ENCODE measurements at places on chromosomes 4 and X.

- DNase-seq: no peak
Measured at GRCh38 chr4:5755679-5756078, 44.7 kb downstream of the EVC start.

GRCh38 chrX:136496186-136496763 is 1.1 kb upstream of the HTATSF1 start:
- DNase-seq: no peak

- DNase-seq: no peak
Measured at GRCh38 chr4:78880874-78881492, 58.3 kb downstream of the PAQR3 start.

- no peak for DNase-seq
Measured at GRCh38 chr4:6468376-6468775, 4.0 kb downstream of the PPP2R2C start.

- DNase-seq: no peak
Measured at GRCh38 chr4:180860089-180860720, 1383.0 kb upstream of the TENM3 start.

- no peak for DNase-seq
Measured at GRCh38 chr4:184748251-184748652, 14.4 kb upstream of the CENPU start.

DNA sequence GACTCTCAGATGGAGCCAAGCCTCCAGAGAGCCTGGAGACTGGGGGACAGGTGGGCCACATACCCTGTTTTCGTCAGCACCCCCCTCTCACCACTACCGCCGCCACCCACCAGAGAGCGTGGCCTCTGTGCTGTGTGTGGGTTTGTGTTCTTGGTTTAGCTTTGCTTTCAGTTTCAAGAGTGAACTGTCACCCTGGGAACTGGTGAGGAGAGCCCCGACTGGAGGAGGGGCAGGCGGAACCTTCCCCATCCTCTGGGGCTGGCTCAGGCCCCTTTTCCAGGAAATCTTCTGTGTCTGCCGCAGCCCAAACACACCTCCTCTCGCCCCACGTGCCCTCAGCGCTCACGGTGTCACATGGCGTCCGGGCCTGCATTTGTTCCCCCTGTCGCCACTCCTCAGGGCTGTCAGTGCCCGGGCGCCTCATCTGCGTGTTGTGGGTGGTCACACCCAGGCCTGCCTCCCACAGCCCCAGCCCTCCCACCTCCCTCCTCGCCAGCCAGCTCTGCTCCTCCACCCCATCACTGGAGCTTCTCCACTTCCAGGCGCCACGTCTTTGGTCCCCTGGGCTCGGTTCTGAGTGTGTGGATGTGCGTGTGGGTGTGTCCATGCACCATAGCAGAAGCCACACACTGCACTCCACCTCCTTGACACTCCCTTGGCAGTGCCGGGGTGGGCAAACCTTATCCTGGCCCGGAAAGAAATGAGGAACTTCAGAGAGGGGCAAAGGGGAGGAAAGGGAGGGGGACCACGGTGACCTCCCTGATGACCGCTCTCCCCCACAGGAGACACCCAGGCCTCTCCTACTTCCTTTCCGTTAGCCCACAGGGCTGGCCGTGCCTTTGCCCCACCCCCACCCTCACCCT is 27.8 kb downstream of the ELF4 start:
- peak; percentile 44 for DNase-seq

DNA sequence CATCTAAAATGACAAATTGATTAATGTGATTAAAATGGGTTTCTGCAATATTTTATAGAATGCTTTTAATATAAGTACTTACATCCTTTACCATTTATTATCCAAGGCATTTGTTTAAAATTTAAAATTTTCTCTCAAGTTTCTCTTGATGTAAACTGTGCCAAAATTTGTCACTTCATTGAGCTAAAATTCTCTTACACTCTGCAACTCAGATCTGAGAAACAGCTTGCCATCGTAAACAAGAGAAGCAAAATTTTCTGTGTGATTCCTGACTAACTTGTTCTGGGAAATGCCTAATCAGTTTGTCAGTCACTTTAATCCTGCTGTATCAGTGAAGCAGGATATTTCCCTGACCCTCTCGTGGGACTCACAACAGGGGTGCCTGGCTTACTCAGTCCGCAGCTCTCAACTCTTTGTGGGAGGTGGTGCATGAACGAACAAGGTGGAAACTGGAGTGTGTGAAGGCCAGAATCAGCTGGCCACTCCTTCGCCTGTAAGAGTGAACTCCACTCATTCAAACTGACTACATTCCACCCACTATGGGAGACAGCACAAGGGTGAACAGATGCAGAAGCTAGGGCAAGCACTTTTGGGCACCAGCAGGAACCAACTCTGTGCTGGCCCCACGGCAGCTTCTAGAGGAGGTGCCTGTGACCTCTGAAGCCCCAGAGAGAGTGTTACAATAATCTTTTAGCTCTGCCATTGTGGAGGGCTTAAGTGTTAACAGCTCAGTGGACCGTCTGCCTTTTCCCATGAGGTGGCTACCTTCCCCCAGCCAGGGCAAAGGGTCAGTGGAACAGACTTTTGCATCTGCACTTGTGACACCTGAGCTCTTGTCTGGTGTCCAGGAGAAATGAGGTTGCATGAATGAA is 349.4 kb downstream of the FAT4 start:
- no peak for DNase-seq

DNA sequence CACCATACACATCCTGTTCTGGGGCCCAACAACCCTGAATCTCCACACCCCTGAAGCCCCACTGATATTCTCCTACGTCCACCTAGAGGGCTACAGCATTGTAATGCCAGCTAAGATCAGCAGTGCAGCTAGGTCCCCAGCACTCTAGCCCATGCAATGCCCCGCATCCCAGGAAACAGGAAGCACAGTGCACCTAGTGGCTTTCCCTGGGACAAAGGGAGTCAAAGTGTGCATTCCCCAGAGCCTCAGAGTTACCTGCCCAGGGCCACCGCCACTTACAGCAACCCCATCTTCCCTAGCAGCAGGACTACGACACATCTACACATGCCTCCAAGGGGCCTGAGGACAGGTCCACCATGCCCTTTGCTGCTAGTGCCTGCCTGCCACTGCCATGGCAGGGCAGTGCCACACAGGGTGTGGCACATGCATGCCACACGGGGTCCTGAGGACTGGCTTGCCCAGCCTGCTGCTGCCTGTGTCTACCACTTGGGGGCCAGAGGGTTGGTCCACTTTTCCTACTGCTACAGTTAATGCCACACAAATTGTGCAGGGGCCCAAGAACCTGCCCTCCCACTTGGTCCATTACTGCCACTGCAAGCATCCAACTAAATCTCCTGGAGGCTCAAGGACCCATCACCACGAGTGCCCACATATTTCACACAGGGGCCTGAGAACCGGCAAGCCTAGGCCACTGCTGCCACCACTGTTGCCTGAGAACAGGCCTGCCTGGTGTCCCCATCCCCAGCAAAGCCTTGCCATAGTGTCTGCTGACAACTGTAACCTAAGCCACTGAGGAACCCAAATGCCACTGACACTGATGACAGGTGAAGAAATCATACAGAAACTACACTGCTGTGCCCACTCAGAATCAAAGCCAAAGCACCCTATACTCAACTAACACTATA is 23.7 kb downstream of the TLR6 start:
- no peak for DNase-seq

DNA sequence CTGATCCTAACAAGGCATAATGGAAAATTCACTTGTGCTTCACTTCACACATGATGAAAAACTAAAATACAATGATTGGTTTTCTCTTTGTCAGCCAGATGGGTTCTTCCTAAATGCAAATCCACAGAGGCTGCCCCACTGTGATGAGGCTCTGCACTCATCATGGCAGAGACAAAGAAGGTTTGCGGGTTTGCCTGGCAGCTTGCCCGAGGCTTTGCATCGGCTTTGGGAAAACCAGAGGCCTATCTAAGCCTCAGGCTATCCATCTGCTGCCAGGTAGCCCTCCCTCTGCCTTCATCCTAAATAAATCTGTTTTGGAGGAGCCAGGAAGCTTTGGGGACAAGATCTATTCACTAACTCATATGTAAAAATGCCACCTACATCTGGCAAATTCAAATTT is 244.2 kb downstream of the PACRGL start:
- DNase-seq: no peak

DNA sequence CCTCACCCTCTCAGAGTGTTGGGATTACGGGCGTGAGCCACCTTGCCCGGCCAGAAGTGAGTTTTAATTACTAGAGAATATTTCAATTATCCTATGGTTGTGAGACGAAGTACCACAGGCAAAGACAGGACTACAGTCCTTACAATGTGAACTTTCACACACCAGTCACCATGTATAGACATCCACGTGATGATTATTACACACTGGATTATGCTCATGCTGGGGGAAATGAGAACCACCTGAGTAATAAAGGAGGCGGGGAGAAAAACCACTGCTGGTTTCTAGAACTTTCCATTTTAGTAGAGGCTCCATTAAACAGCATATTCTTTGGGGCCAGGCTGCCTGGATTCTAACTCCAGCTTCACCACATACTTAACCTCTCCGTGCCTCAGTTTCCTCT is 42.5 kb upstream of the TLR2 start:
- DNase-seq: no peak

DNA sequence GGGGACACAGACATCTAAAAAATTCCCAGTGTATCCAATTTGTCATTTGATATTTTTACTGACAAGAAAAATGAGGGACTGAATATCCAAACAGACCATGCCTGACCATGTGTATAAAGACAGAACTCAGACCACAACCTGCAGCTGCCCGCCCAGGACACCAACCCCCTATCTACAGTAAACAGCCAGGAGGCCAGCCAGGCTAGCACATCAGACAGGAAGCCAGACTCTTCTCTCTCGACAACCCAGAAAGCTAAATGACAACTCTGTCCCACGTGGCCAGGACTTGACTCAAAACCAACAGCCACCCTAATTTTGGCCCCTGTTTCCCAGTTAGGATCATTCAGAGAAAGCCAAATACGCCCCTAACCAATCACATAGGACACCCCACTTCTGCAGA is 15.1 kb downstream of the AFAP1 start:
- no peak for DNase-seq
